ENCODE measurements at places on chromosomes 2 and 18.

DNA sequence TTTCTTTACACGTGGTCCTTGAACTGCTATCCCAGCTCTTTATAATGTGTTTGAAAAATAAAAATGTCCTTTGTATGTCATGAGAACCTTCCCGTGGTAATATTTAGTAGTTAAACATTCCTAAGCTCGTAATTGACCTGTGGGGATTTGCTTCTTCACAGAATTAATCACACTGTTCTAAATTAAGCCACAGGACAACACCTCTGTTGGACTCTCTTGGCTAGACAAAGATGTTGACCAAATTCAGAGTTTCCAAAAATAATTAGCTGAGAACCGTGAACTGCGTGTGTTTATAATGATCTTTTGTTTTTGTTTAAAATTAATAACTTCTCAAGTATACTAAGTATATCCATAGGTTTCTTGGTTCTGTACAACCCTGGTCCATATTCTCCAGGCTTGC lies 146.1 kb downstream of the GBX2 start:
- no peak for DNase-seq

- no peak for DNase-seq
Measured at GRCh38 chr2:152383702-152384101, 48.7 kb downstream of the FMNL2 start.

GRCh38 chr2:162475661-162476060 lies 131.7 kb downstream of the GCA start:
- no peak for DNase-seq

- DNase-seq = no peak
Measured at GRCh38 chr2:21381421-21381820, 257.7 kb downstream of the TDRD15 start.

DNA sequence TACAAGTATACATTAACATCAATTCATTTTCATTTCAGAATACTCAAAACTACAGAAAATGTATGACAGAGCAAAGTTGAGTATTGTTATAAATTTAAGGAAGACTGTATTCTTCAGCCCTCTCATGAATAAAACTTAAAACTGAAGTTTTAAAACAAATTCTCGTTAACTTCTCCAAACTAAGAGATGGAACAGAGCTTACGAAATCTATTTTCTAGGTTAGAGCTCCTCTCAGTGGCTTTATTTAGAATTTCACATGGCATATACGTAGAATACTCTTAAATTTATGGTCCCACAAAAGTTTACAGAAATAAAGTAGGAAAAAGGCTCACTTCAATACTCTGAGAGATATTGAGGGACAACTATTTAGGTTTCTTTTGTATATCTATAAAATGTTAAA lies 612.1 kb downstream of the KCNJ3 start:
- DNase-seq = peak; percentile 21

GRCh38 chr2:241271706-241272302 lies 43.7 kb downstream of the HDLBP start:
- peak; percentile 58 for DNase-seq

DNA sequence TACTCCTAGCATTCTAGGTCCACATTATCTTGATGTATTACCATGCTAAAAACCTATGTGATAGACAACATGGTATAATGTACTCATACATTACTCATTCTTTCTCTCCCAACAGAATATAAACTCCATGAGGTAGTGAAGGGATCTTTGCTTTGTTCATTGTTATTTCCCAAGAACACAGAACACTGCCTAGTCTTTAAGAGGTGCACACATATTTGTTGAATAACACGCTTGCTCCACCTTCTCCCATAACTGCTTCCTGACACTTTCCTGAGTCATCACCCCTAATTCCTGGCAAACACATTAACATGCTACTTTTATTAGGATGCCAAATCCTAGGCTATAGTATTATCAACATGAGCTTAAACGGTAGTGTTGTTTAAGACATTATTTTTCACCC lies 41.3 kb downstream of the REV1 start:
- DNase-seq = no peak

DNA sequence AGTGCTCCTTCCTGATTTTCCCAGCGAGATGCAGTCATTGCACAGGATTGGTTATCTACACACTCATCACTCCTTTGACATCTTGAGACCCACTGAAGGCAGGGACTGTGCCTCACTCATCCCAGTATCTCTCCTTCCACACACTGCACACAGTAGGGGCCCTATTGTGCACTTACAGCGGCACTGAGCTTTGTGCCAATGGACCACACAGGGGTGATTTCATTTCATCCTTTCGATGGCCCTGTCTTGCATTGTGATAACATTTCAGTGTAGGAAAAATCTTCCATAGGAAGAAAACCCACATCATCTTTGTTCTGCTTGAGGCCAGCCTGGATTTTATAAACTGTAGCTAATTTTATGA lies 11.0 kb upstream of the LRRFIP1 start:
- no peak for DNase-seq

DNA sequence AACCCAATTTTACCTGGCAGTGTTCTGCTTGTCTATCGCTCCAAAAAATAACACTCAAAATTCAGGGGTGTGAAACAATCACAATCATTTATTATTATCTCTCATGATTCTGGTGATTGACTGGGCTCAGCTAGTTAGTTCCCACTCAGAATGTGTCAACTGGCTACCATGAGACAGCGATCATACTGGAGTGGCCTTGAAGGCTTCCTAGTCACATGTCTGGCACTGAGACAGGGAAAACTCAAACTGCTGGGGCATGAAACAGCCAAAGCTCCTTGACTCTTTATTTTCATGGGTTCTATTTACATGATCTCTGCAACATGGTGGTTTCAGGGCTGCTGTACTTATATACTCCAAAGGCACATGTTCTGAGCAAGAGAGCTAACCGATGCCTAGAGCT lies 6.2 kb upstream of the ANXA4 start:
- DNase-seq = no peak

DNA sequence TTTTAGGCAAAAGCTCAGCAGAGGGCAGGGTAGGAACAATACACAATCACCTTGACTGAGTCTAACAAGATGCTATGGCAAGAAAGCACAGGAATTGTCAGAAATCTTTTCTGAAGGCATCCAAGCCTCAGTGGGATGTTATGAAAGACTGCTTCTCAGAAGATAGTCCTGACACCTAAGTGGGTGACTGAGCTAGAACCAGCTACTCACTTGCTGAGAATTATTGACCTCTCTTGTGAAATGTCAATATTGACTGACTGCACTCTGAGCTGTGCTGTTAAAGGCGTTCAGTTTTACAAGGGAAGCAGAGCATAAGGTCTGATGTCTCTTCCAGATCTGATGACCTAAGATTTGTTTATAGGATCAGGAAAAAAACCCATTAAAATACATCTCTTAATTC lies 46.1 kb downstream of the TACR1 start:
- DNase-seq = no peak

GRCh38 chr18:42326752-42327151 lies 371.7 kb downstream of the PIK3C3 start:
- DNase-seq = no peak

- no peak for DNase-seq
Measured at GRCh38 chr18:75183524-75183923, 25.4 kb downstream of the PTGR3 start.

DNA sequence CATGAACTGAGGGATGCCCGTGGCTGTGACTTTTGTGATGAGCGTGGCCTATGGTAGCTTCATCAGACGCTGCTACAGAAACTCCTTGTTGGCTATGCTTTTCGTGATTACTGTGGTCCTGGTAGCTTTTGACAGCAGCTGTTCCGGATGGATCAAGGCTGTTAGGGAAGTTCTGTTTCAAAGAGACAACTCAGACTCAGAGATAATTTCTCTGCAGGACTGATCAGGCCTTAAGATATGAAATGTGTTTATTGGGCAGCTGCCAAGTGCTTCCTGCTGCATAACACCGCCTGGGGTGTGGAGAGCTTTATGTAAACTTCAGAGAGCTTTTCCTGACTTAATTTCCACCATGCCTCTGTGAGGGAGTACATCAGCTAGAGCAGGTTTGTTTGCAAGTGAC lies 243.8 kb downstream of the TSN start:
- DNase-seq = peak; percentile 80

DNA sequence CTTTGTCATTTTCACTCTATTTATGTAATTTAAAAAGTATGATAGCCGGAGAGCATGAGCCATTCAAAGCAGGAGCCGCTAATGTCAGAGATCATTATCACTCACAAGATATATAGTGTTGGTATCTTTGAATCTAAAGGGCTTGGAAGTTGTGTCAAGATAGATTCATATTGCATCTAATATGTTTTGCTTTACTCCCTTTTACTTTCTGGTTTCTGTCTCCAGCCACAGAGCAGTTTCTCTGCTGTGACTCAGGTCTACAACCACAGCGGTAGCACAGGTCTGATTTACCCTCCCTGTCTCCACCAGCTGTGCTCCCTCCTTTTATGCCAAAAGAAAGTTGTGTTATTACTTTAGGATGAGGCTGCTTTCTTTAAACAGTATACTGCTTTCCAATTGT lies 424.0 kb downstream of the ARHGAP15 start:
- DNase-seq = no peak

- no peak for DNase-seq
Measured at GRCh38 chr2:128379021-128380015, 60.6 kb upstream of the HS6ST1 start.

GRCh38 chr2:209721497-209721896 lies 50.1 kb upstream of the UNC80 start:
- DNase-seq = no peak

GRCh38 chr2:75736276-75736675 lies 25.6 kb upstream of the GCFC2 start:
- DNase-seq = no peak

GRCh38 chr2:127508023-127508630 lies 18.2 kb downstream of the IWS1 start:
- DNase-seq = no peak

- no peak for DNase-seq
Measured at GRCh38 chr2:161355983-161356382, 47.8 kb downstream of the PSMD14 start.

DNA sequence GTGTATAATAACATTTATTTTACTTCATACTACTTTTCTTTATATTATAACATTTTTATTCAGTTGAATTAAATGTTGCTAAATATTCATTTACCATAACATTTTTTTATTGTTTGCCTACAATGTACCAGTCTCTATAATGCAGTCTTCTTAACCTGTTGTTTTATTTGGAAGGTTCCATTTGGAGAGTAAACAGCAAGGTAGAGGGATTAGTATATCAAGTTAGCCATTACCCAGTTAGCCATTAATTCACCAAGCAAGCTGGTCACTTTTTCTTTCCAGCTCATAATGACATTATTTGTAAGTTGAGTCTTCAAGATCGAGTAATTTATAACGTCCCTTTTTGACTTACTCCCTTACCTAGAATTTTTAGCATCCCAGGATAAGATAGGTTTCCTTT lies 29.7 kb upstream of the NT5C1B start:
- DNase-seq = no peak

DNA sequence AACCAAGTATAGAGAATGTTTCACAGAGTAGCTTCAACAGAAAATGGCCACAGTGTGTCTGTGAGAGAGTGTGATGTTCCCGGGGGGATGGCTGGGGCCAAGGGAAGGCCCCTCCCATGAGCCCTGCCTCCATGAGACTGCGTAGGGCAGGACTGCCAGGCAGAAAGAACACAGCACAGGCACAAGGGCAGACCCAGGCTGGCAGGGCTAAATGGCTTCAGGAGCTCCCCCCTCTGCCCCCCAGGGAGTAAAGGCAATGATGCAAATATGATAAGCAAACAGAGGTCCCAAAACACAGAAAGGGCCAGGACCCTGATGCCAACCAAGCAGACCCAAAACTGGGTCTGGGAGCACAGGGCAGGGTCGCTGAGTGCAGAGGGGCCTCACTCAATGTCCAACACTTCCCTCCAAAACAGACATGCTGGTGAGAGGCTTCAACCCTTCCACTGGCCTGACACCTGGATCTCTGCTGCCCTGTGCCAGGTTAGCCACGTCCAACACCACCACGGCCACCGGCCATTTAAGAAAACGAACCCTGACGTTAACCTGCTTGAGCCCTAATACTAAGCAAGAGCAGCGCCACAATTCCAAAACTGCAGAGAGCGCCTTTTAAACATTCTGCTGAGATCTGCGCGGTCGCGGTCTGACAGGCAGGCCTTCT lies 90.3 kb downstream of the HDAC4 start:
- no peak for DNase-seq

GRCh38 chr2:26637811-26638310 lies 3.3 kb downstream of the CIB4 start:
- no peak for DNase-seq

DNA sequence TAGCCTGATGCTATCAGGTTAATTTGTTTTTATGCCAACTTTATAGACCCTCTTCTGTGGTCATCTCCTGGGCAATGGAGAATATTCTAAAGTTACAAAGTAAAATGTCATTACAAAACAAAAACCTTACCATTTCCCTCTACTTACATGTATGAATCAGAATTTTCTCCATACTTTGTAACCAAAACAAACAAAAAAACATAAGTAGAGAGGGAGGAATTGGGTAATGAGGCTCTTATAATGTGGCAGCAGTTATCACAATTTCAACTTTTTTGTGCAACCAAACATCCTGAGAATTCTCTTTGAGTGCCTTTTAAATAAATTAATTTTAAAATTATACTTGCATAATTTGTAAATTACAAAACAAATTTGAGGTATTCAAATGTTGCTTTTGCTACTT lies 332.8 kb downstream of the TXNL1 start:
- no peak for DNase-seq

DNA sequence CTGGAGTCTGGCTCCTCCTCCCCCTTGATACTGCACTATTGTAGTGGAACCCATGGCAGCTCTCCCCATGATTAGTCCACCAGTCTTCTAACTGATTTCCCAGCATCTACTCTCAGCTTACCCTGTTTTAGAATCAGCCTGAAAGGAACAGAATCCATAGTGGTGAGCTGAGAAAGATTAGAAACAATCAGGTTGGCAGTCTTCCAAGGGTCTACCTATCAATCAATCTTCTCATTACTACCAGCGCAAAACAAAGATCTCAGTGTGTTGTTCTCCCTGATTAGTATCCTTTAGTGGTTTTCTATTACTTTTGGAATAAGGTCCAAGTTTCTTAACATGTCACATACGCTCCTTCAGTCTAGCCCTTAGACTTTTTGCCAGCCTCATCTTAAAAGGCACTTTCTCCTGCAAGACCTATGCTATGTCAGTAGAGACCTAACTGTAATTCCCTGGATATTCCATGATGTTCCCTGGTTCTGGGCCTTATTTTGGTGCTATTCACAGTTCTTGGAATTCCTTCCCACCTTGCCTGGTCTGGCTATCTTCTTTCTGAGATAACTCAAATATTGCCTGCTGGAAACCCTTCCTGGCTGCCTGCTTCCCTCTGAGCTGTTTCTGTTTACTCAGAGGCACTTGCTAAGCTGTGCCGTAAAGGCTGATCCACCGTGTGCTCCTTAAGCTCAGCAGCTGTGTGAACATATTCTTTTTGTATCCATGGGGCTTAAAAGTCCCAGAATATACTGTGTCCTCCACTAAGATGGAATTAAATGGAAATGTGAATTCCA lies 32.6 kb downstream of the LAMA3 start:
- no peak for DNase-seq

GRCh38 chr2:238449241-238449640 lies 22.5 kb downstream of the ASB1 start:
- no peak for DNase-seq

DNA sequence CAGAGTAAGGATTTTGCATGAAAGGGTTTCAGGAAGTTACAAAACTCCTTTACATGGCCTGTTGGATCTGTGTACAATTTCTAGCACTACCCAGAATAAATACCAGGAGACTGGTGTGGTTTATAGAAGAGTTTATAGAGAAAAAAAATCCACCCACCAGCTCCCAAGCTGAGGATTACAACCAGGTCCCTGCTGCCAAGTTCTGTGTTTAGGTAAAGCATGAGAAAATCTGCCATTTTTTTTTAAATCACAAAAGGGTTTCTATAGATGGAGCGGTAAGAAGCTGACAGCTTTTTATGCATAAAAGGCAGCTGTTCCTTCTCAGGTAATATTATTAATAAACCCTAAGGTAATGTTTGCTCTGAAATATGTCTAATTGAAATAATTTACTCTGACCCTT lies 545.4 kb upstream of the ZEB2 start:
- no peak for DNase-seq
